EH (cell line): ENCODE measurements at places on chromosomes 7 and 10.

- DNase-seq, result peak; percentile 24
These were observed 829 bp downstream of the CHRM2 start for GRCh38 chr7:136869001-136869961.

DNA sequence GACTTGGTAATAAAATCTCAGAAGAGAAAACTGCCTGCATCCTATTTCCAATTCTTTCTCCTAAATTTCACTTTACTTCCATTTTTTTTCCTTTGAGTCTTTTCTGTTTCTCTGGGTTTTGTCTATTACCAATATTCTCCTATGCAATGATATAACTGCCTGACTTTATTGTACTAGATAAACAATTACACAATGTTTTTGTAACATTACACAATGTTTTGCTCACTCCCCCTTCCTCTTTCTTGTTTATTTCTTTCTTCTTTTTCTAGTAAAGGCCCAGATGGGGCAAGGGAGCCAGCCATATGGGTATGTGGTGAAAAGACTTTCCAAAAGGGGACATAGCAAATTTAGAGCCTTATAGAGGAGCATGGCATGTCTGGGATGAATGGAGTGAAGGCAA, 278.7 kb upstream of the PHYHIPL start:
- no peak for DNase-seq

GRCh38 chr7:139896831-139897230, 67.8 kb downstream of the TBXAS1 start:
- DNase-seq, result no peak

GRCh38 chr7:2650451-2650850, 18.7 kb downstream of the TTYH3 start:
- DNase-seq, result peak; percentile 52

DNA sequence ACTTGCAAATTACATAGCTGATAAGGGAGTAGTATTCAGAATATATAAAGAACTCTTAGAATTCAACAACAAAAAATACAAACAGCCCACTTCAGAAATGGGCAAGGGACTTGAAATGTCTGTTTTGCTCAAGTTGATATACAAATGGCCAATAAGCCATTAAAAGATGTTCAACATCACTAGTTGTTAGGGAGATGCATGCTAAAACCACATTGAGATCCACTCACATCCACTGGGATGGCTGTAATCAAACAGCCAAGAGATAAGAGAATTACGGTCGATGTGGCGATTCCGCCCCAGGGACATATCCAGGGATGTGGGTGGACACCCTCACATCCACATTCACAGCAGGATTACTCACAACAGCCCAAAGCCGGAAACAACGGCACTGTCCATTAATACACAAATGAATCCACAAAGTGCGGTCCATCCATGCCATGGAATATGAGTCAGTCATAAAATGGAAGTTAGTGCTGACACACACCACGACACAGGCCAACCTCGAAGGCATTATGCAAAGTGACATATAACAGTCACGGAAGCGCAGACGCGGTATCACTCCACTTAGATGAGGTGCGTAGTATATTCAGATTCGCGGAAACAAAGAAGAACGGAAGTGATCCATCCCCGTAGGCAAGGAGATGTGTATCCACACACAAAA, 227.8 kb downstream of the DNAJB6 start:
- DNase-seq, result peak; percentile 34

- no peak for DNase-seq
These were observed 5.7 kb downstream of the PDK4 start for GRCh38 chr7:95590387-95591248.

DNA sequence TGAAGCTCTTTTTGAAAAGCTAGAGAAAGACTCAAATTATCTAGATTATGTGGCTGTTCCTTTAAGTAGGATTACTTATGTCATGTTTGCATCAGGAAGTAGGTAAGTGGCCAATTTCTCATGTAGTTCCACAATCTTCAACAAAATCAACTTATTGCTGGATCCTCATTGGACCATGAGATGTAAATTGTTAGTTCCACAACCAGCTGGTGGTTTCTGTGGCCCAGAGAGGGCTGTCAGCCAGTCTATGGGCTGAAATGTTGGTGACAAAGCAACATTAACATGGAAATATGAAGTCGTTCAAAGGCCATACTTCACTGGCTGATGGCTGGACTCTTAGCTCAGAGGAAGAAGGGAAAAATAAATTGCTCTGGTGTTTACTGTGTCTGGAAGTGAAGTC, 157.9 kb downstream of the PLXDC2 start:
- no peak for DNase-seq

DNA sequence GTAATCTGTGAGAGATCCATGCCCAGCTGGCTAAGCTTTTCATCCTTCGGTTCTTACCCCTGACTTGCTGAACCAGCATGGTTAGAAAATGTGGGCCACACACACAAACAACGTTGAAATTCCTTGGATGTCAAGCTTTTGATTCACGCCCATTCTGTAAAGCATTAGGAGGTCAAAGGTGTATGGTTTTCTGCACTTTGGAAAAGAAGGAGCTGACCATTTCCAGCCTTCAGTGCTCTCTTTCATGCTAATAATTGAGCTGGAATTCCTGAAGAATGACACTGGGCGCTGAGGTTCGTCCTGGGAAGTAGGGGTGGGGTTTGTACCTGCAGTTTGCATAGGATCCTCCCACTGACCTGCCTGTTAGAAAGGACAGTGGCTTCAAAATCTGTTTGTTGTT, 23.1 kb downstream of the KLF6 start:
- peak; percentile 66 for DNase-seq

DNA sequence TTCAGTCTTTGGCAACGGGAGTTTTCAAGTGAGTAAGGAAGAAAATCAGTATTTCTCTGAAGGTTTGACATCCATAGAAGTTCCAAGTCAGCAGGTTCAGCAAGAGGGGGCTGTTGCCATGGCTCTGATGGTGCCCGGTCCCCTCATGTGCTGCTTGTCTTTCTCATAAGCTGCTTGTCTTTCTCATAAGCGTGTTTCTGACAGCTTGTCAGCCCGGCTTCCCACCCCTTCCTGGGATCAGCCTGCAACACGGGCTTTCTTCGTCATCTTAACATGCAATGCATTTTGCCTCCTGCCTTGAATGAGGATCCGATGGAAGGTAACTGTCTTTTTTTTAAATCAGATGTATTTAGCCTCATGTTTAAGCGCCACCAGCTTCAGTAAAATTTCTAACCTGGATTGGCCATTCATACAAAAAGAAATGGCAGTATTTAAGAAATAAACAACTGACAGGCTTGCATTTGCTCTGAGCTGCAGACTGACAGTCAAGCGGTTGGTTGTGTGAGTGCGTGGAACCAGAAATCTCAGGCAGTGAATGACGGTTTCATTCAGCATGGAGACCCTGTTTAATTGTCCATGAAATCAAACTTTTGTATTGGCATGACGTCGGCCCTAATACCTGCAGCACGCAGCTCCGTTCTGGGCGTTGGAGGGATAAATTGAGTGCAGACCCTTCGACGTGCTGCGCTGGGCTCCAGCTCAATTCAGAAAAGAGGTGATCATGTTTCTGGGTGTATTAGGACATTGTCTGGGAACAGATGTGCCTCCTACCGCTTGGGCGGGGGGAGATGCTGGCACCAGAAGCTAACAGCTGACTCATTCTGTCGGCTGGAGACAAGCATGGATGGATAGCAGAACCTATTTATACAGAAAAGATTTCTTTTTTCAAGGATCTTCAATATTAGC, 454.7 kb upstream of the FOXK1 start:
- DNase-seq, result no peak

DNA sequence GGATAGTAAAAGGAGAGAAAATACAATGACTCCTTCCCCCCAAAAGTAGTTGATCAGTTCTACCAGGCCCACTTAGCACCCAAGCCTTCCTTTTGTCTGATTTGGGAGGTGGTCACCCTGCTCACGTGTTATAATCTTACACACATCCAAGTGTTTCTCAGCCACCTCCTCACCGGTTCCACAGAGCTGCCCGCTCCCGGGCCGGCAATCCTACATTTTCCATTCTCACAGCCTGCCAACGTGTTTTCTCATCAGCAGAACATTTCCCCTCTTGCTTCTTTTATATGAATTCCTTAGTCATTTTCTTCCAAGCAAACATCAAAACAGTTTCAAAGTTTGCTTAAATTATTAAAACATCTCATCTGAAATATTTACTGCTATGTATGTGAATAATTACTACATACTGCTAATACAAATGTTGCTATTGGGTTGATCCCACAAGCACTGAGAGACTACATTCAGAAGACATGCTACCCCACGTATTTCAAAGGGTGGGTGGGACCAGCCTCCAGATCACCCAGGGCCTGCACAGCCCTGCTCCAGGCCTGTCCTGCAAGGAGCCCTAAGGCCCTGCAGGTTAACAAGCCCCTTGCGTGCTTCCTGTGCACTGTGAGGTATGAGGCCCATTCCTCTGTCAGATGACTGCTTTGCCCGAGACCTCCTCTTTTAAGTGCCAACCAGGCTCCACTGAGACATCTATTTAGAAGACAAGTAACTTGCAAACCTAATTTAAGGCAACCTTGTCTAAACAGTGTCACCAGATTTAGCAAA, 75.3 kb downstream of the GRB10 start:
- no peak for DNase-seq
